GM10248 (cell line): ENCODE measurements at places on chromosomes 5 and 9.
A peak's percentile ranks its signal among the peaks of the same experiment; 100 is the strongest.

GRCh38 chr5:622946-623522 lies 10.9 kb downstream of the CEP72 start:
- DNase-seq, result no peak

GRCh38 chr5:18420711-18421110 lies 786.5 kb downstream of the TAF11L14 start:
- no peak for DNase-seq

DNA sequence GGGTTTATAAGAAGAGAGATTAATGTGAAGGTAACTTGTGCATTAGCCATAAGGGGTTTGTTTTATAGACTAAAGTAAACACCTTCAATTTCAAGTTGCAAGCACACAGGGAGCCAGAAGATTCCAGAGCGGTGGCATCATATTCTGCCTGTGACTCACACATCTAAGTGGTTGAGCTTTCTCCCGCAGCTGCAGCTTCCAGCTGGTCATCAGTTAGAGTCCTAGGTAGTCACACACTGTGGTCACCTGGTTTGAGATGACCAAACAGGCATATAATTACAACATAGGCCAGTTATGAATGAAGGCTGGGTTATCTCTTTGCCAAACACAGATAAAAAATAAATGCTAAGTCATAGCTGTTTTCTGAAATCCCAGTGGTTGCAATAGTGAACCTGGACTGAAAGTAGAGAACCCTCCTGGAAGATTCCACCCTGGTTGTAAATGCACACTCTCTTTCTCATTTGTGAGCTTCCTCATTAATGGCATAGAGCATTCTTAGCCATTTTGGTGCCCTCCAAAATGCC lies 171.3 kb downstream of the GDNF start:
- DNase-seq, result no peak

DNA sequence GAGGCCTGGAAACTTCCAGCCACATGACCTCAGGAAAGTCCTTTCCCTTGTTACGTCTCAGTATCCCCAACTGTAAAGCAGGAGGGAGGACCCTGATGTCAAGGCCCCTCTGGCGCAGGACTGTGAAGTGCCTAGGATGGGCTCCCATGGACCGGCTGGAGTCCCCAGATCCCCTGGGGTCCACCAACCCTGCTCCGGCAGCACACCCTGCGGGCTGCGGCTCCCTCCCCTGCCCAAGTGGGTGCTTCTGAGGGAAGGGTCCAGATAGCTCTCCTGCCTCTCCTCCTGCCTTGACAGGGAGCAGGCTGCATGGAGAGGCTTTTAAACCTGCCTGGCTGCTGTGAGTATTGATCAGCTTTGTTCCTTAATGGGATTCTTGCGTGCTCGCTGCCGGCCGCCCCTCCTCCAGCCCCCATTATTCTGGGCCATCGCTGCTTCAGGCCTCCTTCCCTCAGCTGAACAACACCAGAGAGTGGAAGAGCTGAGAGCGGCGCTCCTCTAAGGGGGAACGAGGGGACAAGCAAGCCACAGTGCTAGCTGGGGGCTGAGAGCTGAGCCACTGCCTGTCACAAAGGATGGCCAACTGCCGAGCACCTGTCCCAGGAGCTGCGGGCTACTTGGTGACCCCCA lies 25.6 kb upstream of the NTNG2 start:
- DNase-seq, result no peak

DNA sequence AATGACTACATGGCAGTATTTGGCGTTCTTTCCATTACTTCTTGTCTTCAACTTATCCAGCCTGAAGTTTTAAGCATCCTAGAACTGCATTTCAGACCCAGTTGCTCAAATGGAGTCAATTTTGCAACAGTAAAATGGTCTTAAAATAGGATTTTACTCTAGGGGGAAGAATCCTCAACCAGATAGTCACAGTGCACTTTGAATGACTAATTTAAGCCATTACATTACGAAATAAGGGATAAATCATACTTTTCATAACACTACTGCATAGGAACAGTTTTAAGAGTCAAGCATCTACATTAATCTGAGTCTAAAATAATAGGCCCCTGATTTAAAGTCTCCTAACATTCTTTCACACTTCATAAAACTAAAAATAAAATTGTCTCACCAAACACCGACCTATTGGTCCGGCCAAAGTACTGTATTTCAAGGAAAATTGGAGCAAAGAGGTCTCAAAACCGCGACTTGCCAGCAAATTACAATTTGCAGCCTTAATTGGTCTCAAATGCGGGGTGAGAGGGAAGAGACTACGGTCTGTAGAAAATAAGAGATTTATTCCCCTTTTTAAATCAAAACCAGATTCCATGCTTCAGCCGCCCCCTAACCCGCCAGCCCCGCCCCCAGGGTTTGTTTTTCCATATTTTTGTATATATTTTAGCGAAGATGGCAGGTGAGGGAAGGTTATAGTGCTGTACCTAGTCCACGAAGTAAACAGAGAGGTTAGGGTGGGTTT lies 1.2 kb upstream of the SMARCA2 start:
- no peak for DNase-seq

- DNase-seq, result no peak
Observed at GRCh38 chr5:116025866-116026265, 6.4 kb upstream of the ARL14EPL start.

- no peak for DNase-seq
Observed at GRCh38 chr5:82422751-82423181, 144.6 kb upstream of the RPS23 start.

DNA sequence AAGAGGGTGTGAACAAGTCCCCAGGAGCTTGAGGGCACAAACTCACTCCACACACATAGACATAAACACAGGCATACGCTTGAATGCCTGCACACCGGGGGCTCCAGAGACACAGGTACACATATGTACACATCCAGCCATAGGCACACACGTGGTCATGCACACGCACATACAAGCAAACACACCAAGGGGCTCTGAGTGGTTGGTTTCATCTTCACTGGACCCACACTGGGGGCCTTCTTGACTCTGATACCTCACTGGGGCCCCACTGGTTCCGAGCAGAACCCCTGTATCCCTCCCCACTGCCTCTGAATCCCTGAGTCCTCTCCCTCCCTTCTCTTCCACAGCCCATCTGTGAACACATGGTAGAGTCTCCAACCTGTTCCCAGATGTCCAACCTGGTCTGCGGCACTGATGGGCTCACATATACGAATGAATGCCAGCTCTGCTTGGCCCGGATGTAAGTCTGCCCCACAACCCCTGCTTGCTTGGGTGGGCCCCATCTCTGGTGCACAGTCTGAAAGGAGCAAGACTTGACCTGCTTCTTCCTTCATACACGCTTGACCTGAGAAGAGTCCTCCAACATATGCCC lies 6.4 kb downstream of the SPINK4 start:
- DNase-seq, result no peak

- DNase-seq, result no peak
Observed at GRCh38 chr5:179238628-179238970, 106.7 kb downstream of the ADAMTS2 start.

GRCh38 chr9:114122136-114123027 lies 23.3 kb upstream of the KIF12 start:
- DNase-seq, result no peak

- DNase-seq, result no peak
Observed at GRCh38 chr5:69092969-69093368, 845 bp upstream of the SLC30A5 start.

DNA sequence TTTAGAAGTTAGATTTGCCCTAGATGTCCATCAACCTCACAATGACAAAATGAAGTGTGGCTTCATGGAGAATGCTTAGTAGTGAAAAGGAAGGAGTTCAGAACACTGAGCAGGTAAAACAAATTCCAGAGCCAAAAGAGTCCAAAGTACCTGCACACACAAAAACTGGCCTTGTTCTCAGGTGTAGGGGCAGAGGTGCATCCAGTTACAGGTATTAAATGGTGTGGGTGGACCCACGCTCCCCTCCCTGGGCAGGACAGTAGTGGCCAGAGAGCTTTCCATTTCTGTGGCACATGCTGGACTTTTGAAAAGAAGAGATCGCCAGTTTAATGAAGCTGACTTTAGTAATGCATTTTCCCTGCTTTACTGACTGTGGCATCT lies 47.2 kb downstream of the SECISBP2 start:
- no peak for DNase-seq

DNA sequence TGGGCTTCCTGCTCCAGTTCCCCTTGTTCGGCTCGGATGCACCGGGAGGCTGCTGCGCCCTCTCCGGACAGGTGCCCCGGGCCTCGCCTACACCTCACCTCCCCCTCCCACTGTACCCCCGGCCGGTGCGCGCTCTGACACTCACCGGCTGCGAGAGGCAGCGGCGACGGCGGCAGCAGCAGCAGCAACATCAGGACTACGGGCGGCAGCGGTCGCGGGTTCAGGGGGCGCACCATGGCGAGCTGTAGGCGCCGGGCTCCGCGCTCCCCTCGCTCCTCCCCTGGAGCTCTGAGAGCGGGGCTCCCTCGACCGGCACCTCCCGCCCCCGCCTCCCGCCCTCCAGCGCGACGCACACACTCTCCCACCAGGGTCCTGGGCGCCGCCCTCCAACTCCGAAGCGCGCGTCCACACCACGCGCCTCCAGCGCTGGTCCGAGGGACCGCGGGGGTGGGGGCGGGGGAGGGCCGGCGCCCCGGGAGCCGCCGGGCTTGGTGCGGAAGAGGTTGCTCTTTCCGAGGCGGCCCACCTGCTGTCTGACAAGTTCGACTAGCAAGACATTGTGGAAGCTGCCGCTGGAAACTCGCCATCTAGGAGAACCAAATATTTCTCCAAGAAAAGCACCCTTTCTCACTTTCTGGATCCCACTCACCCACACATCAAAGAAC lies at the start of gene GFRA3:
GFRA3 (minus strand) TSS at position 433 of the 665 bp plus-strand sequence; CDS start at position 236, 197 bp downstream.
- peak; percentile 50 for DNase-seq

- no peak for DNase-seq
Observed at GRCh38 chr5:1171340-1171941, 30.0 kb upstream of the SLC6A19 start.

DNA sequence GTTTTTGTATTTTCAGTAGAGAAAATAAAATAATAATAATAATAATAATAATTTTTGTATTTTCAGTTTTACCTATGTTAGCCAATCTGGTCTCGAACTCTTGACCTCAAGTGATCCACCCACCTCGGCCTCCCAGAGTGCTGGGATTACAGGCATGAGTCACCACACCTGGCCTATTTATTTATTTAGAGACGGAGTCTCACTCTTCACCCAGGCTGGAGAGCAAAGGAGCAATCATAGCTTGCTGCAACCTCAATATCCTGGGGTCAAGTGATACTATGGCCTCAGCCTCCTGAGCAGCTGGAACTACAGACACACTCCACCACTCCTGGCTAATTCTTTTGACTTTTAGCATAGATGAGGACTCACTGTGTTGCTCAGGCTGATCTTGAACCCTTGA lies 167.5 kb downstream of the TLE1 start:
- DNase-seq, result no peak

DNA sequence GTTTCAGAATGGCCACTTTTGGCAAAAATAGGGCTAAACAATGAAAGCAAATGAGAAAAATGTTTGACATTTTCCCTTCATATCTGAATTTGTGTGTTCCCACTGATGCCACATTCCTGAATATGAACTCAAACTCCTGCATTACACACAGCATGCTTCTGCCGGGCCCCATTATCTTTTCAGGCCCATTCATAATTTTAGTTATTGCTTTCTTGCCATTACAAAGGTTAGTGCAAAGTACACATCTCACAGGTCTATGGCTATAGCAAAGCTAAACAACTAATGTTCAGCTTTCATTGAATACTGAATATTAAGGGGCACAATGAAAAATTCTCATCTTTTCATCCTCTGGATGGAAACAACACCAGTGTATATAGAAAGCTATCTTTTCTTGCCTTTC lies 568.9 kb upstream of the ZNF608 start:
- no peak for DNase-seq

DNA sequence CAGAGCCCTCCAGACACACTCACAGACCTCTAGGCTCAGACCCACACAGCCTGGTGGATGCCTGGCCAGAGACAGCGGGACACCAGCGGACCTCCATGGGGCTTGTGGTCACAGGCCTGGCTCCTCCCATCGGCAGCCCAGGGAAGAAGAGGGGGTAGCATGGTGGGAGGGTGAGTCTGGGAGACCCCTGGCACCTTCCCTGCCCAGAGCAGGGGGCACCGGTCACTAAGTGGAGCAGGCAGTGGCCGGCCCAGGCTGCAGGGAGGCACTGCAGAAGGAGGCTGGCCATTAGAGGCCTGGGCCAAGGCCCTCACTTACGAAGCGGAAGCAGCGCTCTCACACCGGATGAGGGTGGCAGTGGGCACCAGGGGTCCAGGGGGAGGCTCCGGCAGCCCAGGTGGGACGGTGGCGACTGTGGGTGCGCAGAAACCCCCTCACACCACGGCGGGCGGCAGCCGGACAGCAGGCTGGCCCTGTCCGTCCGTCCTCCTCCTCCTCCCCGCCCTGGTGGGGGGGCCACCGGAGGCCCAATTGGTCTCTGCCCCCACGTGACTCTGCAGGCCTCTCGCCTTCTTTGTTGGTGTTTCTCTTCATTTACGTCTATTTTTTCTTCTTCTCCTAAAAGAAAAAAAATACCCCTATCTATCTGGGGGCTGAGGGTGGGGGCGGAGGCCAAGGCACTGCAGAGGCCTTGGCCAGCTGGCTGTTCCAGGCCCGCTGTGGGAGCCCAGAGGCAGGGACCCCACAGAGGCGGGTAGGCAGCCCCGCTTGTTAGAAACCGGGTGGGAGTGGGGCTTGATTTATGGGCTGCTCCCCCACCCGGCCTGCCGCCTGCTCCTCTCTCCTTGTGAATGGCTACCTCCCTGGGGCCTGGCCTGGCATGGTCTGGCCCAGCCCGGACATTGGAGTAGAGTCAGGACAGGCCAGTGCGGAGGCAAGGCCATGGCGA lies at the start of gene NR5A1:
NR5A1 (minus strand) TSS at position 469 of the 949 bp plus-strand sequence. CDS start 4,004 bp downstream, outside the sequence.
- no peak for DNase-seq

DNA sequence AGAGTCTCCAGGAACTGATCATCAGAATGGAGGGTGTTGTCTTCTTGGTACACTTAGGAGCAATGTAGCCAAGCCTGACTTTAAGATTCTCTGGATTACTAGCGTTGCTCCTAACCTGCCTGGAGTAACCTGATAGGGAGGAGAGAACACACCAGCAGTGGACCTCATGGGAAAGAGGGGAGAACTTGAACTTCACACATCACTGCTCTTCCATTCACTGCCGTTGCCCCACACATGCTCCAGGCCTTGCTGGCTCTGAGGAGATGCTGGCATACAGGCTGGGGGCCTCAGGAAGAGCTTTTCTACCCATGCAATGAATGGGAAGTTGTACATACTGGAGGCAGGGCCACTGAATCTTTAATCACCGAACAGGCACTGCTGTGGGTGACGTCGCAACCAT lies 60.3 kb upstream of the ADAMTS16 start:
- no peak for DNase-seq

GRCh38 chr5:62143268-62144229 lies 162.5 kb upstream of the KIF2A start:
- no peak for DNase-seq

GRCh38 chr9:5352637-5353248 lies 13.1 kb upstream of the RLN1 start:
- no peak for DNase-seq

- DNase-seq, result no peak
Observed at GRCh38 chr5:111392181-111392580, 120.2 kb downstream of the STARD4 start.

GRCh38 chr5:64161420-64161819 lies 4.2 kb upstream of the RNF180 start:
- DNase-seq, result no peak

GRCh38 chr5:152367554-152367953 lies 37.5 kb downstream of the NMUR2 start:
- no peak for DNase-seq
